ENCODE measurements at places on chromosomes 6 and 20. TPM values are rescaled to one million over a fixed set of nuclear protein-coding genes. Genes with fewer than 3 reads are reported as not detected.
A peak's percentile ranks its signal among the peaks of the same experiment; 100 is the strongest.

DNA sequence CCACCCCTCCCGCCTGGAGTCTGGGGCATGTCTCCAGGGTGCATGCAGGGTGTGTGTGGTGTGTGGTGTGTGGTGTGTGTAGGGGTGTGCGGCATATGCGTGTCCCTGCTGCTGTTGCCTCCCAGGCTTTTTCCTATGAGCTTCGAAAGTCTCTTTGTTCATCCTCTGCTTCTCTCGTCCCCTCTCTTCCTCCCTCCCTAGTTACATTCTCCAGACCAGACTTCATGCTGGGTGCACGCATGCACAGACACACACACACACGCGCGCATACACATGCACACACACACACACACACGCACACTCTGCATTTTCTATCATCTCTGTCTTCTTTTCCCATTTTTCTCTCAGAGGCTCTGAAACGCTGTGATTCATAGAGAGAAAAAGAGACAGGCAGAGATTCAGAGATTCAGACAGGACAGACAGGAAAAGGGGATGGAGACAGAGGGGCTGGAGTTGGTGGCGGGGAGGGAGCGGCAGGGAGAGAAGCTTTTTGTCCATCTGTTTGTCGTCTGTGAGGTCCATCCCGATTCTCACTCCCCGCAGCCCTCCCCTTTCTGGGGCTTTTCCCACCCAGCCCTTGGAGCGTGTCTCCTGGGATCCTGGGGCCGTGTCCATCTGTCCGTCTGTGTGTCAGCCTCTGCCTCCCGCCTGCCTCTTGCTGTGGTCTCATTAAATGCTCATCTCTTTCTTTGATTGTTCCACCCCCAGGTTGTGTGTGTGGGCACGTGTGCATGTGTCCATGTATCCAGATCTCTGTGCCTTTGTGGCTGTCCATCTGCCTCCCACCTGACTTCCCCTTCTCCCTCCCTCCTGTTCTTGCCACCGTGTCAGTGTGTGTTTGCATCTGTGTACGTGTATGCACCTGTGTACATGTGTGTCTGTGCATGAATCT, 62.6 kb downstream of the SRC start:
- H3K36me3 ChIP-seq: peaks cover 9% of the 10 kb centered on the region
- peaks cover 42% of the 10 kb centered on the region for H3K4me1 ChIP-seq
- no peak for DNase-seq
- no peak overlapping the region for H3K4me3 ChIP-seq

GRCh38 chr20:24491041-24491756, 21.8 kb downstream of the SYNDIG1 start:
- H3K36me3 ChIP-seq: no peaks in the 10 kb centered on the region
- no peak overlapping the region for H3K4me3 ChIP-seq
- H3K27me3 ChIP-seq: no peaks in the 10 kb centered on the region

- DNase-seq: no peak
- H3K4me1 ChIP-seq: peaks cover 54% of the 10 kb centered on the region
- peaks cover 9% of the 10 kb centered on the region for H3K36me3 ChIP-seq
- H3K27ac ChIP-seq: peak overlapping the region; percentile 99
- H3K4me3 ChIP-seq: peak overlapping the region; percentile 96
Measured at GRCh38 chr20:62143957-62144825, 622 bp downstream of the SS18L1 start.

The SLC4A11 gene
- 9.9 TPM for total RNA-seq
